CD4-positive, alpha-beta T cell treated with Interleukin-15 for 1 hour (primary cell): ENCODE measurements at places on chromosomes 2 and 18.

GRCh38 chr2:168338292-168338691 is 90.9 kb upstream of the STK39 start:
- DNase-seq = no peak

- DNase-seq = no peak
Measured at GRCh38 chr18:63185984-63186383, 133.6 kb downstream of the BCL2 start.

DNA sequence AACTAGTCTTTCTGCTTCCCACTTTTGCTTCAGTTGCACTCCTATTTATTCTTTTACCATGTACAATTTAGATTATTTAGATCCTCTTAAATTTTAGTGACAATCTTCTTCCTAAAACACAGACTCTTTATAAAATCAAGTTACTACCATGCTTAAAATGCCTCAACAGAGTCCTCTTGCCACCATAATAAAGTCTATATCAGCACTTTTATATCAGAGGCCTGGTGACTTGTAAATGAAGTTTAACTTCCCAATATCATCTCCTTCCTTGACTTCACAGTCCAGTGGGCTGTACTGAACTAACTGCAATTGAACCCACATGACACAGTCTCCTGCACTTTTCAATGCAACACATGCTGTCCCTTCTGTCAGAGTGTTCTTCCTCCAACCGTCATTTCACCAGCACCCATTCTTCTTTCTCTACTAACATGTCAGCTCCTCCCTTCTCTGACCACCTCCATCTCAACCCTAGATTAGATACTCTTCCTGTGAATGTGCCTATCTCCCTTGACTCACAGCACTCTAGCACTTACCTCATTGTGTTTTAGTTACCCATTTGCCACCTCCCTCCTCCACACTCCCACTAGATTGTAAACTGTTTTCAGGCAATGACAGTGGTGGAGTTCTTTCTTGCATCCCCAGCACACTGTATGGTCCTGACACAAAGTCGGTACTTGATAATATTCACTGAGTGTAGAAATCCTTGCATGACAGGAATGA is 414.9 kb downstream of the SATB2 start:
- DNase-seq = no peak

- DNase-seq = no peak
Measured at GRCh38 chr2:236055471-236055870, 112.7 kb downstream of the GBX2 start.

- no peak for DNase-seq
Measured at GRCh38 chr2:85433511-85434089, 15.1 kb downstream of the SH2D6 start.

- no peak for DNase-seq
Measured at GRCh38 chr2:236769981-236770671, 200.5 kb downstream of the ACKR3 start.

DNA sequence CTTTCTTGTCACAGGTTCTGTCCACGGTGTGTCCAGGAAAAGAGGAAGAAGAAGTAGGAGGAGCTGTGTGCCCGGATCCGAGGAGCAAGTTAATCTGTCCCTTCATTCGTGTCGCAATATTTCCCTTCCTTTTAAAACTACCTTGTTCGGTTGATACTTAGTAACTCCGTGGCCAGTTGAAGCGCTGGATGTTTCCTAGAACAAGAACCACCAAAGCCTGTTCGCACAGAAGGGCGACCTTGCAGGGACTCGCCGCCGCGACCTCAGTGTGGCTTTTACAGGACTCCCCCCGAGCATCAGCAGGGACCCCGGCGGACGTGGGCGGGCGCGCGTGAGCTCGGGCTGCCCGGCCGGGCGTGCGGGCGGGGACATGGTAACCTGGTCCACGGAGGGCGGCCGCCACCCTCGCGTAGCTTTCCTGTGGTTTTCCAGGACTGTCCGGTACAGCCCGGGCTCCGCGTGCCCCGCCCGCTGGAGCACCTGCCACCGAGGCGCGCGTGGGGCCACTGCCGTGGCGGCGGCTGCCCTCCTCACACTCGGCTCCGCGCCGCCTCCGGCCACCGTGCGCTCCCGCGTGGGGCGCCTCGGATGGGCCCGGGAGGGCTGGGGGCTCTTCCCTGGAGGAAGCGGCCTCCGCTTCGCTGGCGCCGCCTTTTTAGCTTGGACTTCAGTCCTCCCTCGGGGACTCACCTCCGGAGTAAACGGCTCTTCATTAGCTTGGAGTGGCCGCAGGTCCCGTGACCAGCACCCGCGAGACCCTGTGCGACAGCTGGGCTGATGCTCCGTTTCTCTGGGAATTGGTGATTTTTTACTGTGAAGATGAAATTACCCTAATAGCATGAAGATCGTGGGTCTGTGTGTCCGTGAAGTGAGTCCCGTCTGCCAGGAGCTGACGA is 9.2 kb upstream of the D2HGDH start:
- no peak for DNase-seq

GRCh38 chr2:201466050-201466675 is 14.6 kb downstream of the STRADB start:
- no peak for DNase-seq

DNA sequence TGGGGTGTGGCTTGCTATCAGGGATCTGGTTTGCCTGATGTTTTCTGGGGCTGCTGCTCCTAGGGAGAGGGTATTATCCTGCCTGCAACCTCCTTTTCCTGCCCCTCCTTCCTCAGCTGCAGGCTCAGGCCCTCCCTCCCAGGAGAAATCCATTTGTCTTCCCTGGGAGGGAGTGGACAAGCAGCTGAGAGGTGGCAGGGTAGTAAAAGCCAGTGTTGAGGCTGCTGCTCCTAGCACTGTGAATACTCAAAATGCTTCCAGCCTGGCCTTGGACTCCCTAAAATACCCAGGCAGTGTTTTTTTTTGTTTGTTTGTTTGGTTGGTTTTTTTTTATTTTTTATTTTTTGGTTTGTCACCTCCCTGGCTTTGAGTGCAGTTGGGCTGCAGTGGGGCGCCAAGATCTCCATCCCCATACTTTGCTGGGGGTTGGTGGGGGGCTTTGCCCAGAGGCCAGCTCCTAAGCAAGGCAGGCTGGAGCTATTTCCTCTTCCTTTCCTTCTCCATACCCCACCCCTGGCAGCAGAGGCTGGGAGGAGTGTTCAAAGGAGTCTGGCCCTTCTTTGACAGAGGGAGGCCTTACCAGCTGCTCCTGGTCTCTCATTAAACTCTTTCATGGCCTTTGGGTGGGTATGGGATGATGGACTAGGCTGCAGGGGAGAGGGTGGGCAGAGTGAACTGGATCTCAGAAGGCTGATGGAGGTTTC is 13.6 kb downstream of the HOXD3 start:
- no peak for DNase-seq

DNA sequence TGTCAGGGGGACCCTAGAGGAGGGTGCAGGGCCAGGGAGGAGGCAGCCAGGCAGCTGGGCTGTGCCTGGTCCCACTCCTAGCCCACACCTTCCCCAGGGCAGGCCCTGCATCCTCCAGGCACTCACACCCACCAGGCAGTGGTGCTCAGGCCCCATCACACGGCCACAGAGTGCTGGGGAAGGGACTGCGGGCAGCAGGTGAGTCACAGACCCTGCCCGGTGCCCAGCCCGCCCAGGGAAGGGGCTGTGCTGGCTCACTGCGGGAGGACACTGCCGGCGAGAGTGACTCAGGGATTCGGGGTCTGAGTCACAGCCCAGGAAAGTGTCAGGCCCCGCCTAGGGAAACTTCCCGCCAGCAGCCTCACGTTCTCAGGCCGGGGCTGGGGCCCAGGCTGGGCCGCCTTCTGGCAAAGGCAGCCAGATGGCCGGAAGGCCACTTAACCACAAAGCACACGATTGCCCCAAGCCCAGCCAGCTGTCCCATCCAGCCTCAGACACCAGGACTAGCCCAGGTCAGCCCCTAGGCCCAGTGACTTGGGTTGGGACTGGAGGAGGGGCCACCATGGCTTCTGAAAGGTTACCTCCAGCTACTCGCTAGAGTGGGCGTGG is 42.2 kb downstream of the BIN1 start:
- DNase-seq = peak; percentile 88

DNA sequence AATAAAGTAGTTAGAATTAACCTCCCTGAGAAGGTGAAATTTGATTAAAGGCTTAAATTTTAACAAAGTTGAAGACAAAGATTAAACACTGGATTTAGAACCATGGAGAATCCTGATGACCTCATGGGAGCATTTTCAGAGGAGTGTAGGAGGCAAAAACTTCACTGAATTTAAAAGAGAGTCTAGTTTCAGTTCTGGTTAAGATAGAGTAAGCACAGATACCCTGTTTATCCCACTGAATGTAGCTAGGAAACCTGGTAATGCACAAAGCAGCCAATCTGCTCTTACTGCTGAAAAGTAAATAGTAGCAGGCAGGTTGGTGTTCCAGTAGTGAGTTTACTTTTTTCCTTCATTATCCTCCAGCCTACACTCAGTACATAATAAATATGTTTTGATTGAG is 654.9 kb upstream of the SYT4 start:
- no peak for DNase-seq

- no peak for DNase-seq
Measured at GRCh38 chr2:2797797-2798196, 466.7 kb upstream of the MYT1L start.

GRCh38 chr2:88081924-88082608 is 14.4 kb downstream of the SMYD1 start:
- DNase-seq = no peak

GRCh38 chr2:172283476-172283875 is 143.9 kb upstream of the ITGA6 start:
- no peak for DNase-seq

DNA sequence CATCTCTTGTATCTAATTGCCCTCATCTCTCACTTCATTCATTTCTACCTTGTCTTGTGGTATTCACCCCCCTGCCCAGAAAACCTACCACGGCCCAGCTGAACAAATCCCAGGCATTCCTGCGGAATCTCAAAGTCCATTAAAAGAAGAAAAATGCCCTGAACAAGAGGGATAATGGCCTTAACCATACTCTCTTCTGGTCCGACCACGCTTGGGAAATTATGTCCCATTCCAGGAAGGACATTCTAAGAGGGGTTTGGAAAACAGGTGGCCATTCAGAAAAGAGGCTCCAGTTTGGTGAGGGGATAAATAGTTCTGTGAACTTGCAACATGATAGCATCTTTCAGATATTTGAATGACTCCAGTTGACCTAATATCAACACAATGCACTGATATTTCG is 349.9 kb upstream of the ZNF521 start:
- DNase-seq = no peak

DNA sequence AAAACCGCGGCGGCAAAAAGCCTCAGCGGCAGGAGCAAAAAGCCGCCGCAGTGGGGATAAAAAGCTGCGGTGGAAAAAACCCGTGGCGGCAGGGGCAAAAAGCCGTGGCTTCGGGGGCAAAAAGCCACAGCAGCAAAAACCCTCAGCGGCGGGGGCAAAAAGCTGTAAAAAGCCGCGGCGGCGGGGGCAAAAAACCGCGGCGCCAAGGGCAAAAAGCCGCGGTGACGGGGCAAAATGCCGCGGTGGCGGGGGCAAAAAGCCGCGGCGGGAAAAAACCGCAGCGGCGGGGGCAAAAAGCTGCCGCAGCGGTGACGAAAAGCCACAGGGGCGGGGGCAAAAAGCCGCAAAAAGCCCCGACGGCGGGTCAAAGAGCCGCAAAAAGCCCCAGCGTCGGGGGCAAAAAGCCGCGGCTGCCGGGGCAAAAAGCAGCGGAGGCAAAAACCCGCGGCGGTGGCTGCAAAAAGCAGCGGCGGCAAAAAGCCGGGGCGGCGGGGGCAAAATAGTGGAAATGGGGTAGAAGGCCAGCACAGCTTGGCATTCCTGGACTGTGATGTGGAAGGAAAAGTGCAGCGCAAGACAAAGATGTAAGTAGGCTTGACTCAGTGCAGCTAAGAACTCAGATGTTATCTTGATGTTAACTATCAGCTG is 151.8 kb downstream of the ANKRD30BL start:
- DNase-seq = no peak

- DNase-seq = peak; percentile 24
Measured at GRCh38 chr18:3594760-3595368, 144.9 kb downstream of the TGIF1 start.

GRCh38 chr2:62578803-62579640 is 73.0 kb upstream of the TMEM17 start:
- DNase-seq = no peak

DNA sequence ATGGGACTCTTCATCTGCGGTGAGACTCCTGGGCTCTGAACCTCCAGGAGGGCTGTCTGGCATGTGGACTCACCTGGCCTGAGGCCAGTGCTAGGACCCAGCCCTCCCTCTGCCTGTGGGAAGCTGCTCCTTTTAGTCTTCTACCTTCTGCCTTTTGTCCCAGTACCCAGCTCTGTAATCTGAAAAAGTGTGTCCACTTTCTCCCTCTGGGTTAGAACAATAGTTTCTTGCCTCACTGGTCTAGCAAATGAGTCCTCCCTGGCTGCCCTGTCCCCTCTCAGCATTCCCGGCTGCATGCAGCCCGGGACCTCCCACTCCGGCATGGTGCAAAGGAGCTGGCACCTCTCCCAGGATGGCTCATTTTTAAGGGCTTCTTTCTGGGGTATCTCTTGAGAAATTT is 25.9 kb downstream of the GKN2 start:
- DNase-seq = no peak

- DNase-seq = no peak
Measured at GRCh38 chr2:18332477-18332876, 228.0 kb downstream of the RDH14 start.

DNA sequence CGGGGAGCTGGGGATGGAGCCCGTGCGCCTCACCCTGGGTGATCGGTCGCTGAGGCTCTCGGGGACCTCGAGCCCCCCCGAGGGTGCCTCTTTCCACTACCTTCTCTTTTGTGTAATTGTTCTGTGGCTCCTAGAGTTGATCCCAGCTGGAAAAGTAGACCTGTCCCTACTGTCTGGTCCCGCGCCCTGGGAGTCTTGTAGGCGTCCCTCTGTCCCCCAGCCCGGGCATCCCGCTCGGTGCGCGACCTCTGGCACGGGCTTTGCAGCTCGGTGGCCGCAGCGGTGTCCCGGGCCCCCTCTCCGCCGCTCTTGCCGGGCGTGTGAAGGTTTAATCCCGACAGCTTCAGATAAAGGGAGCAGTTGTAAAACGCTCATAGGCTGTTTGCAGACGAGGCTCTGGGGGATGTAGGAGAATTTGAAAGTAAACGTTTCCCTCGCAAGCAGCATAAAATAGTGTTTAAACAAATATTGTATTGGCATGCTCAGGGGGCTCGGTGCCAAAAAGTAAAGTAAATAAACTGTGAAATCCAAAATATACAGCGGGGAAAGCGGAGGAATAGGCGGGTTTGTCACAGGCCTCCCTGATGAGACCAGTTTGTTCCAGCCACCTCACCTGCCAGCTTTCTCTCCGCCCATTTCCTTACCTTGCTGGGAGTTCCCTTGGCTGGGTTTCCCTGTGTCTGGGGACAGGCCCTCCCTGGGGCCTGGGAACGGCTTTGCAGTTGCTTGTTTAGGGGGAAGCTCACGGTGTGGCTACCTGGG is 1.9 kb downstream of the GLI2 start:
- no peak for DNase-seq

GRCh38 chr2:43050866-43051265 is 175.5 kb downstream of the ZFP36L2 start:
- DNase-seq = no peak

DNA sequence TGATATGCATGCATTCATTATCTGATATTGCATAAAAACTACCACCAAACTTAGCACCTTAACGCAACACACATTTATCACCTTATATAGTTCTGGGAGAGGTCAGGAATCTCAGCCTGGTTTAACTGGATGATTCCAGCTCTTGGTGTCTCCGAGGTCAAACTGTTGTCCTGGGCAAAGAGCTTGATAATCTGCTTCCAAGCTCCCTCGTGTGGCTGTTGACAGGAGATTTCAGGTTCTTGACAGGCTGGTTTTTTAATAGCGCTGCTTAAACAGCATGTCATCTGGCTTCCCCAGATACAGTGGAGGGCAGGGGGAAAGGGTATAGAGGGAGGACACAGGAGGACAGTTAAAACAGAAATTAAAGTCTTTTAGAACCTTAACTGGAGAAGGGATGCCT is 785.0 kb downstream of the CNTNAP5 start:
- no peak for DNase-seq
